ENCODE measurements at places on chromosomes 13 and 19.
A peak's percentile ranks its signal among the peaks of the same experiment; 100 is the strongest.

DNA sequence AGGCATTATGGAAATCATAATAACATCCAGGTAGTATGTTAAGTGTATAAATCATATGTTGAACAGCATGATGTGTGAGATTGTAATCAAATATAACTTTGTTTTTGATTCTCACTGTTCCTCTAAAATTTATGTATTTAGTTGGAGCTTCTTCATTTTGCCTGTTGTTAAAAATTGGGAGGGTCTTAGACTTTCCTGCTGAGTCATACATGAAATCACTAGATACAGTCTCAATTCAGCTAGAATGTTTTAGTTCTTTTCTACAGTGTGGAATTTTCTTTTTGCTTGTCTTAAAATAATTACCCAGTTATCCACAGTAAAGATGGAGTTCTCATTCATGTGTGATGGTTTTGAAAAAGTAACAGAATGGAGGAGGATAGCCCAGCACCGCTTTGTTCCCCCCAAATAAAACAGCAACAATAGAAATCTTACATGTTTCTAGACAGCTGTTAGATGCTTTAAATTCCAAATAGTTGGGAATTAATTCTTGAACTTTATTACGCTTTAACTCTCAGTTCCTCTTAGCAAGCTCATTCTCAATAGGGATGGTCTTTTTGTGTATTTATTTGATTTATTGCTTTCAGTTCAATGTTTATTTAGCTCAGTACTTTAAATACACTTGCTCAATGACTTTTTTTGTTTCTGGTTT is 109.5 kb downstream of the PDS5B start:
- no peak for DNase-seq

DNA sequence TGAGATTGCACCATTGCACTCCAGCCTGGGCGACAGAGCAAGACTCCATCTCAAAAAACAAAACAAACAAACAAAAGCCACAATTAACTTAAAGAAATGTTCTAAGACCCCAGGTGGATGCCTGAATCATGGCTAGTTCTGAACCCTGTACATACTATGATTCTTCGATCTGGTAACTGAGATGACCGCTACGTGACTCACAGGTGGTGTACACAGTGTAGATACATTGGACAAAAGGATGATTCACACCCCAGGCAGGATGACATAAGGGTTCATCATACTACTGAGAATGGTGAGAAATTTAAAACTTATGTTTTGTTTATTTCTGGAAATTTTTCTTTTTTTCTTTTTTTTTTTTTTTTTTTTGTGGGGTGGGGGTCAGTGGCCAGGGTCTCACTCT is 6.5 kb downstream of the ZNF426 start:
- DNase-seq, result peak; percentile 77

DNA sequence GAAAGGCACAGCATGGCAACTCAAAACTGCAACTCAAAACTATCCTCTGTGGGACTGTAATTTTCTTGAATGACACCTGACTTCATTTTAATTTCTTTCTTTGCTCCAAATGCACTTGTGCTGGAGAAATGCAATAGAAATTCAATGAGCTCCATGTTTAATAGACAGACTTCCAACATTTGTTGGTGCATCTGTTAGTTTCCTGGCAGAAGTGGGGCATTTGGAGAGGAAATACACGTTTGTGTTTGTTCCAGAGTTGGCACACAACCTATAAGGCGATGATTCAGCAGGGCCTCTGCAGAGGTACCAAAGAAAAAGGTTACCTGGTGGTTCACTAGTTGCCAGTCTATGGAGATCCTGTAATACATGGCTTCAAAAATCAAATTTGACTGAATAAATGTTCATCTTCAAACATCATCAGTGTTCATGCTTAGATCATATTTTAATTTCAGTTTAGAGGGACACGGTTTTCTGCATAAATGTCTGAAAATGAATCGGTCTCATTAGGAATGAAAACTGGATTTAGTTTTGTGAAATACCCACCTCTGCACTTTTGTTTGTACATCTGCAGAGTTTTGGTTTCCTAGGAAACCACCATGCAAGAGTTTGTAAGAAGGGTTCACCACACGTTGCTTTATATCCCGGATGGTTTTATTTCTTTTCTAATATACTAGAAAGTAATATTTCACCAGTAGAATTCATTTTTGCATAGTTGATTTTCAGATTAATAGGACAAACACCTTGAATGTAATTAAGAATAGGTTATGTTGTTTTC is 21.8 kb upstream of the OBI1 start:
- no peak for DNase-seq

GRCh38 chr13:22095794-22096193 is 424.9 kb downstream of the FGF9 start:
- DNase-seq, result no peak

GRCh38 chr13:105465251-105465650 is 1070.2 kb downstream of the EFNB2 start:
- no peak for DNase-seq

GRCh38 chr19:17806945-17807344 is 12.0 kb downstream of the B3GNT3 start:
- no peak for DNase-seq

DNA sequence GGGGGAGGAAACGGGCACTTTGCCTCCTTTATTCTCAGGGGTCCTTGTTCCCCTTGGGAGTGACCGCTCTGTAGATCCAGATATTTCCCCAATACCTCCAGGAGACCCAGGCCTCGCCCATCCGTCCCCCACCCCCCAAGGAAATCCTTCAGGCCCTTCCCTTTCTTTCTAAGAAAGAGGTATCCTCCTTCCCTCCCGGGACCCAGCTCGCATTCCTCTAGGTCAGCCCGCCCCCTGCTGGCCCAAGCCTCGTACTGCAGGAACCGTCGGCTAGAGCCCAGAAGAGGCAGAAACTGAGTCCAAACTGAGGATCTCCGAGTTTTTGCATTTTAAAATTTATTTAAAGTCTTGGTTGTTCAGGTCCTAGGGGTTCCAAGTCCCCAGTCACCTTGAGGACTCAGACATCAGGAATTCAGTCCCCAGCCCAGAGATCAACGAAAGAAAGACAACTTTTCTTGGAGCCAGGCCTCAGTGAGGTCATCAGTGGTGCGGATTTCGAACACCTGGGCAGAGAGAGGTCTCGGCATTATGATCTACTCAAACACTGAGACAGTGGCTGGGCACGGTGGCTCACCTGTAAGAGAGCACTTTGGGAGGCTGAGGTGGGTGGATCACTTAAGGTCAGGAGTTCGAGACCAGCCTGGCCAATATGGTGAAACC is 7.5 kb upstream of the LRFN1 start:
- peak; percentile 58 for DNase-seq

DNA sequence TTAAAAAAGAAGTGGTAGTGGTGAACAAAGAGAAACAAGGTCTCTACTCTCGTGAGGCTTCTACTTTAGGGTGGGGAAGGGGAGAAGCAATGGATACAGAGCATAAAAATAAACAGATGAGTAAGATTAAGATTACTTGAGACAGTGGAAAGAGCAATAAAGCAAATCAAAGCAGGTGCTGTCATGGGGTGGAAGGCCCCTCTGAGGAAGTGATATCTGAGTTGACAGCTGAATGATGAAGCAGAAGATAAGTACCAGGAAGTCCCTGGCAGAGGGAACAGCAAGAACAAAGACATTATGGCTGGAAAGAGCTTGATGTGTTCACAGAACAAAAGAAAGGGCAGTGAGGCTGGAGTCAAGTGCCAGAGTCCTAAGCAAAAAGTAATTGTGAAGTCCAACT is 221.8 kb downstream of the ENOX1 start:
- DNase-seq, result no peak

- no peak for DNase-seq
These were observed at the start of gene TEKTIP1 for GRCh38 chr19:3538965-3539755. Gene TEKTIP1, plus strand, starts transcription at chr19:3539174. Its CDS starts 4 bp downstream, at chr19:3539178.

- peak; percentile 86 for DNase-seq
These were observed 12.9 kb upstream of the ZNF564 start for GRCh38 chr19:12564016-12564664.

- no peak for DNase-seq
These were observed 1189.7 kb downstream of the EFNB2 start for GRCh38 chr13:105345730-105346129.

GRCh38 chr13:29160862-29161261 is 340.7 kb downstream of the MTUS2 start:
- no peak for DNase-seq

DNA sequence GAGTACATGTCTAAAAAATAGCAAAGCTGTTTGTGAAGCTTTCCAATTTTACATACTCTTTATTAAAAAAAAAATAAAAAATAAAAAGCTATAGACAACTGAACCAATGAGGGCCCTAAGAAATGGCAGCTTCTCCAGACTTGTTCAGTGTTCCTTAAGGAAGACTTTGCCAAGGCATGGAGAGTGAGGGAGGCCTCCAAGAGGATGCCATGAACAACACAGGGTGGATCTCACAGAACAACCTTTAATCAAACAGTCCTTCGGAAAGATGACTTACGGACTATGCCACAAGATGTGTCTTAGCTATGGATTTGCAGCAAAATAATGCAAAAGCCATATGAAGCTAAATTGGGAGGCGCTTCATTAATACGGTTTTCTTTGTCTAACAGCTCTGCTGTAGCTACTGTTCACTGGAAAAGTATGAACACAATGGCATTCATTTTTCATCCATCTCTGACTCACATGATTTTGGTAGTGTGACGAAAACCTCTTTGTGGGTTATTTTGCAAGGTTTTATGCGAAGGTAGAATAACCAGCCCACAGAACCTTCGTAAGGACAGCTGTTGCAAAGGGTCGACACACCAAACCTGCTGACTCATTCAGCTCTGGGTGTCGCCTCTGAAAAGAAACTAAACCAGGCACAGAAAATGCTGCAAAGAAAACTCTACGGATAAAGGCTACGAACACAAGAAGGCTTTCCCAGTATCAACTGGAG is 27.7 kb downstream of the EFNB2 start:
- peak; percentile 97 for DNase-seq

- no peak for DNase-seq
These were observed 1.0 kb downstream of the GPC5 start for GRCh38 chr13:91399189-91400062.

GRCh38 chr13:76973920-76974617 is 17.8 kb upstream of the CLN5 start:
- DNase-seq, result no peak

GRCh38 chr13:110012102-110012739 is 225.8 kb upstream of the IRS2 start:
- peak; percentile 98 for DNase-seq

- peak; percentile 50 for DNase-seq
These were observed 63.0 kb downstream of the TBC1D4 start for GRCh38 chr13:75418997-75419396.

- DNase-seq, result no peak
These were observed 1071.2 kb downstream of the EFNB2 start for GRCh38 chr13:105464249-105464648.

- no peak for DNase-seq
These were observed 208.0 kb downstream of the LHFPL6 start for GRCh38 chr13:39394796-39395678.

- peak; percentile 78 for DNase-seq
These were observed 3.9 kb upstream of the GPR183 start for GRCh38 chr13:99311137-99311536.

DNA sequence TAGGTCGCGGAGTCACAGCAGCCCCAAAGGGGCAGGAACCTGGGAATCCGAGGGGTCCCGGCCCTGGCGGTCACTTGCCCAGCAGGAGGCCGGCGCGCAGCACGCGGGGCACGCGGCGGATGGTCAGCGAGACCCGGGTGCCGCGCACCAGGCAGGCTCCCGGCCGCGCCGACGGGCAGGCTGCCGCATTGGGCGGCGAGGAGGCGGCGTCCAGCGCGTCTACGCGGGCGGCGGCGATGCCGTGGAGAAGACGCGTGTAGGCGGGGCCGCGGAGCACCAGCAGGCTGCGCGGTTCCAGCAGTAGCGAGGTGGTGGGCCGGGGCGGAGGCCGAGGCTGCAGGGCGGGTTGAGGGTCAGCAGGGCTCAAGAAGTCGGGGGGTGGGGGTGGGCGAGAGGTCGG is 607 bp upstream of the SYNE4 start:
- DNase-seq, result peak; percentile 54

GRCh38 chr13:64925284-64925683 is 2304.9 kb downstream of the PCDH9 start:
- DNase-seq, result no peak

GRCh38 chr19:30799865-30800755 is 427.9 kb downstream of the ZNF536 start:
- DNase-seq, result no peak

DNA sequence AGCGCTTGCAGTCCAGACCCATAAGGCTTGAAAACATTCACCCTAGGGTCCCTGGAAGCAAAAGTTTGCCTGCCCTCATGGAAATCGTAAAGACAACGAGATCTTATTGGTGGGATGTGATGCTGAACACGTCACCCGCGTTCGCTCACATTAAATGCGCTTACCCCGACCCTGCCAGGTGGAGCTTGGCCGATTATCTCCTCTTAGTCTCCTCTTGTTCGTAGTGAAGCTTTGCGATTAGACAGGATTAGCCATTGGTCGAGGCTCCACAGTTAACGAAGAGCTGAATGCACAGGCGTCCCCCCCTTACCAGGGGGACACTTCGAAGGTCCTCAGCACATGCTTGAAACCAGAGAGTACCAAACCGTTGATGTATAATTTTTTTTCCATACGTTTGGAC is 16.0 kb upstream of the KDM4B start:
- DNase-seq, result no peak

DNA sequence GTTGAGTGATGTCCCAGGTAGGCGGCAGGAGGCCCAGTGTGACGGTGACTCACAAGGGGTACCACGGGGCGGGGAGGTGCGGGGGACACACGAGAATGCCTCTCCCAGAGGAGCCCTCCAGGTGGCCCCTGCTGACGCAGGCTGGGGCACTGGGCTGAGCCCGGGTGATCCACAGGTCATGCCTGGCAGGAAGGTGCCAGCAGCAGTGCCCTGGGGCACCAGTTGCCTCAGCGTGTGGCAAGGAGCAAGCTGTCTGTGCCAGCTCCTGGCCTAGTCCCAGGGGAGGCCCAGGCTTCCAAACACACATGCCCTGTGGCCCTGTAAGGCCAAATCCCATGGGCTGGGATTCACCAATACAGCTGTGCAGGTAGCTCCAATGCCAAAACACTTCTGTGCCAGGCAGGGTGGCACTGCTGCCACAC is 28.0 kb downstream of the AKT2 start:
- DNase-seq, result no peak

GRCh38 chr19:6220385-6221191 is 59.2 kb downstream of the MLLT1 start:
- DNase-seq, result peak; percentile 71

GRCh38 chr19:57642396-57643046 is 9.6 kb downstream of the ZNF211 start:
- no peak for DNase-seq

Data from fibroblast of mammary gland (primary cell).